ENCODE measurements at places on chromosomes 7 and 10.

- DNase-seq = no peak
Measured at GRCh38 chr10:103576862-103577261, 83.4 kb downstream of the NEURL1 start.

DNA sequence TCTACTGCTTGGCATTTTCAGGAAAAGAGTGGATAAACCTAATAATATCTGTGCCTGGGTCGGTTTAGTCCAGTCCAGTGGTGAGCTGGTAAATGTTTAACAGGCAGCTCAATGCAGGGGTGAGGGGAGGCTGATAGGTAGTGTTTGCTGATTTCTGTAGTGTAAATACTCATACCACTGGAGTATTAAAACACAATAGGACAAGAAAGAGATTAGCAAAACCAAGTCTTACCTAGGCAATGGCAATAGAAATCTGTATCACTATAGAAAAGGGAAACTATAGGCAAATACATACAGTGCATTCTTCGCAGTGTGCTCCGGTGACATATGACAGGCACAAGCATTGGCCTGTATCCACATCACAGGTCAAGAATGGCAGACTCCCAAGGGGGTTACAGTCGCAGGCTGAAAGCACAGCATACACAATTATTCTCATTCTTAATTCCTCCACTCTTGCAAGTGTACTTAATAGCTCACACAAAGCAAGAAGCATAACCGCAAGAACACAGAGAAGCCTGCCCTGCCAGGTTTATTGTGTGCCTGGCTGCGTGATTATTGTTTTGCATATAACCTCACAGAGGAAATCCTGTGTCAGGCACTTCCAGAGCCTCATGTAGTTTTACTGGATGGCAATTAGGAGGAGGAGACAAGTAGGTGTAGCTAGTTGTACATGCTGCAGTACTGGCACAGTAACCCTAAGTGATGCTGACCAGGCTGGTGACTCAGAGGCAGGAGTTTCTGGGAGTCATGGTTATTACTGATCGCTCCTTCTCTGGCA lies 35.0 kb downstream of the LAMB4 start:
- DNase-seq = no peak

DNA sequence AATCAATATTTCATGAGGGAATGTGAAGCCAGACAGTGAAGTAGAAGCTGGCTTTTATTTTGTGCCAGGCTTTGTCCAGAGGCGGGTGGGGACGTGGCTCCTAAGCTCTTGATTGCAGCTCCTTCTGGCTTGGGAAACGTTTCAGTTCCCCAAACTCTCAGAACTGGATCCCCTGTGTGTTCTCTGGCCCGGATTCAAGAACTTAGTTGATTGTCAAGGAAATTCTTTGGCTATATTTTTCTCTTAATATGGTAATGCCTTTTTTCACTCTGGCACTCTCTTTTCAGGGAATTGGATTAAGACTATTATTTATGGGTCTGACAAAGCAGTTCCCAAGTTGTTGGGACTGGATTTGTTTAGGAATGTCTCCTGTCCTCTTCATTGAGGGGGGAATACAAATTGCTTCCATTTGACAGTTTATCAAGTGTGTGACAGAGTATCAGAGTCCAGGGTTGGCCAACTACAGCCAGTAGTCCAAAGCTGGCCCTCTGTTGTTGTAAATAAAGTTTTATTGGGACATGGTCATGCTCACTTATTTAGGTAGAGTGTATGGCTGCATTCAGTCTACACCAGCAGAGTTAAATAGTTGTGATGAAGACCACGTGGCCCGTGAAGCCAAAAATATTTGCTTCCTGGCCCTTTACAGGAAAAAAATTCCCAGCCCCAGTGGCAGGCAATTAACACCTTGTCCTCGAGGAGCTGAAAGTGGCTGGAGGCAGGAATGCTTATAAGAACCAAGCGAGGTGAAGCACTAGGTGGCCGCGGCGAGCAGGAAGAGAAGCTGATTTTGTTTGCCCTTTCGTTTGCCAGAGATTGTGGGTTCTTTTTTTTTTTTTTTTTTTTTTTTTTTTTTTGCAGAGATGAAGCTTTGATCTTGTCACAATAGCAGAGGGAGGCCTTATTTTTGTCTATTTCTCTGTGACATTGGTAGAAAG lies 34.3 kb downstream of the HTRA1 start:
- DNase-seq = no peak

GRCh38 chr7:1616741-1617140 lies 46.9 kb upstream of the PSMG3 start:
- no peak for DNase-seq

GRCh38 chr10:131710142-131710861 lies 190.5 kb upstream of the PPP2R2D start:
- DNase-seq = no peak

DNA sequence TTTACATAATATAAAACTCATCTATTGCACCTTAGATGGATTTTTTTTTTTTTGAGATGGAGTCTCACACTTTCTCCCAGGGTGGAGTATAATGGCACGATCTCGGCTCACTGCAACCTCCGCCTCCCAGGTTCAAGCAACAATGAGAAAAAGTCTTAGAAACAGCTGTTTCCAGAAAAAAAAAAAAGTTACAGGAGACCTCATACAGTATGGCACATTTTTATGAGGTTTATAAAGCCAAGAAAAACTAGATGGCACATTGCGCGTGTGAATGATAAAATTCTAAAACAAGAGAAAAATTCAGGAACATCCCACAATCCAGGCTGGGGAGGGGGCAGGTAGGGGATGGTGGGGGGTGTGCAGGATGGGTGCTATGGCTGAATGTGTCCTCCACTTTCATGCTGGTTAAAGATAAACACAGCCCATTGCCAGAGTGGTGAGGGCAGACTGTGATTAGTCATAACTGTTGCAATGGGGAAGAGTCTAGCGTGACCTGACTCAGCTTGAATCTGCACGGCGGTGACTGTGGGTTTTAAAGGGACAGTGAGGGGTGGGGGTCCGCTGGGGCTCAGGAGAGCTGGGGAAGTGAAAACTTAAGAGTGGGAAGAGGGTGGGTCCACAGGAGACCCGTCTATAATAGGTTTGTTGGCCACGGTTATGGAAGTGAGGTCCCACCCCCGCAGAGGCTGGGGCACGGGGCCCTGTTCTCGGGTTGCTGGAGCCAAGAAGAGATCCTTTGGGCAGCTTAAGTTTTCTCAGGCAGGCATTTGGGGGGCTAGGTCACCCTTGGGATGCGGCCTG lies 11.9 kb upstream of the LRRC27 start:
- no peak for DNase-seq

- DNase-seq = no peak
Measured at GRCh38 chr7:30751696-30752273, at the start of gene INMT. Gene INMT (plus strand): TSS chr7:30752135. CDS start chr7:30752151, 16 bp downstream.
